Right kidney (tissue), 9 donors: ENCODE measurements at places on chromosomes 6 and 20.
A peak's percentile ranks its signal among the peaks of the same experiment; 100 is the strongest.

DNA sequence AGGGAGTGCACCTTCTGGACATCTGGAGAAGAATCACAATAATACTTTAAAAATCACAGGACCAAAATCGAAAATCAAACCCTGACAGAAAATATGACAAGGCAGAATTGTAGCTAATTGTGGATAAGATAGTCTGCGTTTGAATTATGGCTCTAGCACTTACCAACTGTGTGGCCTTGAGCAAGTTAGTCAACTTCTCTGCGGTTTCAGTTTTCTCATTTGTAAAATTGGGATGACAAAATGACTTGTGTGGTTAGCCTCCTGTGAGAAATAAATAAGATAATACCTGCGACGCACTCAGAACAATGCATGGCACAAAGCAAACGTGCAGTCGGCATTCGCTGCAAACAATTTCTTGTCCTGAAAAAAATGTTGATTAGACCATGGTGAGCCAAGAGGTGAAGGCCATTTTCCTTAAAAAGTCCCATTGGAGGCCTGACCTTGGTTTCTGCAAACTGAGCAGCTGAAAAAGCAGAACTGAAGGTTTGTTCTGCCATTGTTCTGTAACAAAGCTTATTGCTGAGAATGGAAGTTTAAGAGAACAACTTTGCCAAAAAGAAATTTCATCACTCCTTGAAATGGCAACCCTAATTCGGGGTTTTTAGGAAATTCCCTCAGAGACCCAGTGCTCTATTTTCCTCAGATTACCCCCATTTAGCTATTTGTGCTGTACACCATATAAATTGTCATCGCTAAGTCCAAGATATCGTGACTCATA lies 266.3 kb downstream of the ERMARD start:
- DNase-seq: no peak

GRCh38 chr6:138028893-138029292 lies 78.3 kb downstream of the PERP start:
- no peak for DNase-seq

GRCh38 chr6:101640131-101640530 lies 246.6 kb downstream of the GRIK2 start:
- DNase-seq: no peak

- DNase-seq: peak; percentile 61
These were observed 55.1 kb downstream of the IL20RA start for GRCh38 chr6:136989571-136990241.

DNA sequence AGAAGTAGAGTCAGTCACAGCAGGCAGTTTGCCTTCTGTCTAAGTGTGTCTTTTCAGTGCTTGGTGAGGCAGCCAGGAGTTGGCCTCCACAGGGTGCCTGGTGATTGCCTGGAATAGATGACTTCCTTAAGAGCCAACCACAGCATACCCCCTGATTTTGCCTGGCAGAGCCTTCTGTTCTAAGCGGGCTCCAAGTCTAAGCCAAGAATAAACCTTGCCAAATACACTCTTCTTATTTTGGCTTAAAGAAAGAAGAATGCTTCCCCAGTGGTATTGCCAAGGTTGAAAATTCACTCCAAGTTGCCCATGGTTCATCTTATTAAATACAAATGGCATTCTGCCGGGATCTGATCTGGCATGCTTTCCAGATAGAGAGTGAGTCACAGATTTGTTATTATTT lies 1424.8 kb upstream of the EYS start:
- no peak for DNase-seq

GRCh38 chr6:121639021-121639420 lies 203.6 kb downstream of the GJA1 start:
- no peak for DNase-seq
